SHP77 (cell line): ENCODE measurements at places on chromosomes 16 and 17.

- no peak for DNase-seq
Measured at GRCh38 chr16:81491541-81492188, 47.1 kb downstream of the CMIP start.

DNA sequence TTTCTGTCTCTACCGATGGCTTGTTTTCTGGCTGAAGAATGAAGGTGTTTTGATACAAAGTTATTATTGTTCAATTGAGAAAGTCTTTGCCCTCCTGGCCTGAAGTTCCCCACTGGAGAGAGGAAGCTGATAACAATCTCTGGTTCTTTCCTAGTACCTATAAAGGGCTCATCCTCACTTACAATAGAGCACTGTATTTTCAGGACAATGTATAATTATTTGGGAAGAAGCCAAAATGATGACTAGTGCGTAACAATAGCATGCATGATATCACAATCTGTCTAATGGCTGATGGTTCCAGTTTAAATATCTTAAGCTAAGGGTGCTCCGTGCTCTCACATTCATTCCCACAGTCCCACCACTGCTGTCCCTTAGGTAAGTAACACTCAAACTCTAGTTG is 230.7 kb downstream of the IRX3 start:
- no peak for DNase-seq

DNA sequence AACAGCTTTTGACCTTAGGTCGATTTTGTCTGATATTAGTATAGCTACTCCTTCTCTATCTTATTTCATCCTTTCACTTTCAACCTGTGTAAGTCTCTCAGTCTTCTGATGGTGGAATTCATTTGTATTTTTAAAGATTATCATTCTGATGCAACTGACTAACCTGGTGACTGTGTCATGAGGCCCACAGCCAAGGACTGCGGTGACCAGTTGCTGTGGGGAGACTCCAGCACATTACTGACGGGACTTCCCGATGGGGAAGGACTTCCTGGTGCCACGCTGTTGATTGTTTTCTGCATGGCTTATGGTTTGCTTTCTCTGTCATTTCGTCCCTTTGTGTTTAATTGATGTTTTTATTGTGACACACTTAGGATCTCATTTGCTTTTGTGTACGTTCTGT is 34.2 kb downstream of the RMI2 start:
- no peak for DNase-seq

DNA sequence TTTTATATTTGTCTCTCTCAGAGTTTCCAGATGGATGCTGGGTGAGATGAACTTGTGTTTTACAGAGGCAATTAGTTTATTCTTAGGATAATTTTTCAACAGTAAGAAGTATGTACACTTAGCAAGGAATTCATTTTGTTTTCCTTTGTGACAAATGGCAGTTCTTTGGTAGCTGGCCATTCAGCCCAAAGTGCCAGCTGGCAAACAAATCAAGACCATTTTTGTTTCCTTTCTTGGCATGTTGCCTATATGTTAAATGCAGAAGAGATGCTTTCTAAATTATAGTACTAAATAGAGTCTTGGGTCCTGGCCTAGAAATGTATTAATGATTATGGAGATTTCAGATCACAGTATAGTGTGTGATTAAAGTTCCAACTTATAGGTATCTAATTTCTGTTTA is 337.1 kb downstream of the CNTNAP4 start:
- DNase-seq = peak; percentile 3

- no peak for DNase-seq
Measured at GRCh38 chr17:50653738-50654137, 19.1 kb downstream of the ABCC3 start.

DNA sequence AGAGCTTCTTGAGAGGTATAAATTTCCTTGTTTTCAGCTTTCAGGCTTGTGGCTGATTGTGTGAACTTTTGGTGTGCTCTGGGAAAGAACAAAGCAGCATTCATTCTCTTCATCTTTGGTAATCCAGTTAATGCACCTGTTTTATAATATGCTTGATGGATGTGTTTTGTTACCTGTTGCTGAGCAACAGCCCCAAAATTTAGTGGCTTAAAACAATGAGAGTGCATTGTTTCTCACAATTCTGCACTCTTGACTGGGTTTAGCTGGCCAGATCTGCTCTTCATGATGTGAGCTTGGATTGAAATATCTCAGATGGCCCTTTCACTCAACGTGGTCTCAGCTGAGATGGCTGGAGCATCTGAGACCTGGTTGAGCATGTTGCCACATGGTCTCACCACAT is 58.7 kb upstream of the NOL11 start:
- DNase-seq = no peak

GRCh38 chr17:3475251-3475685 is 529 bp upstream of the ASPA start:
- no peak for DNase-seq

- no peak for DNase-seq
Measured at GRCh38 chr17:11882716-11883115, 114.6 kb downstream of the ZNF18 start.

DNA sequence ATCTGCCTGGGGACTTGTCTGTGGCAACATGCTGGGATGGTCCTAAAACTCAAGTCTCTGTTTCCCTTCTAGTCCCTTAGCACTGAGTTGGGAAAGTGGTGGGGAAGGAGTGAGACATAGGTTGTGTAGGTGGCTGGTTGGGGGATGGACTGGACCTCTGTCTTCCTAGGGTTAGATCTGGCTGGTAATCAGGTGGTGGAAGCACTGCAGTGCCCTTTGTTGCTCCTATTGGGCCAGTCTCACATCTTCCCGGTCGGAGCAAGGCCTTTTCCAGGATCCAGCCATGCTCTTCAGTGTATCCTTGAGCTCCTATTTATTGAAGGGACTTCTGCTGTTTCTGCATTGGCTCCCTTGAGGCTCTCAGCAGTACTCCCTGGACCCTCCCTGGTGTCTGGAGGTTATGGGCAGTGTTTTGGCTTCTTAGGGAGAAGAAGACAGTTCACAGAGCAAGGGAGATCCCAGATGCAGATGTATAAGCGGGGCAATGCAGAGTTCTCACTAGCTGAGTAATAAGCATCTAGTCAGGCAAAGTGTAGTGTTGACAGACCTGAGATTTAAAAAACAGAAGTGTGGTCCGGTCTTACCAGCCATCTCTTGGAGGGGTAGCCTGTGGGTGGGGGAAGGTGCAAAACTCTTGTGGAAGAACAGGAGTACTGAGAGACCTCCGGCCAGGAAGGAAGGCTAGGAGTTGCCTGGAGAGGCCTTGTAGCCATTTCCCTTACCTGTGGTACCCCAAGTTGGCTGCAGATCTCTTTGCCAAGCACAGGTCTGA is 1.3 kb upstream of the NUTF2 start:
- no peak for DNase-seq

- DNase-seq = no peak
Measured at GRCh38 chr16:50573279-50573678, 25.1 kb downstream of the NKD1 start.
